IPS DF 6.9 (cell line): ENCODE measurements at places on chromosomes 6 and 20.

- DNase-seq = no peak
Measured at GRCh38 chr20:49856904-49857303, 44.3 kb downstream of the SLC9A8 start.

GRCh38 chr6:163288915-163289314 is 125.6 kb upstream of the QKI start:
- no peak for DNase-seq

- no peak for DNase-seq
Measured at GRCh38 chr6:111552241-111552744, 53.4 kb downstream of the TRAF3IP2 start.

- DNase-seq = no peak
Measured at GRCh38 chr6:18390476-18390875, 3.3 kb downstream of the RNF144B start.

- no peak for DNase-seq
Measured at GRCh38 chr6:18693881-18694280, 306.7 kb downstream of the RNF144B start.

- no peak for DNase-seq
Measured at GRCh38 chr20:5779071-5779900, 29.1 kb downstream of the SHLD1 start.

GRCh38 chr6:93494057-93494456 is 74.7 kb upstream of the EPHA7 start:
- no peak for DNase-seq

DNA sequence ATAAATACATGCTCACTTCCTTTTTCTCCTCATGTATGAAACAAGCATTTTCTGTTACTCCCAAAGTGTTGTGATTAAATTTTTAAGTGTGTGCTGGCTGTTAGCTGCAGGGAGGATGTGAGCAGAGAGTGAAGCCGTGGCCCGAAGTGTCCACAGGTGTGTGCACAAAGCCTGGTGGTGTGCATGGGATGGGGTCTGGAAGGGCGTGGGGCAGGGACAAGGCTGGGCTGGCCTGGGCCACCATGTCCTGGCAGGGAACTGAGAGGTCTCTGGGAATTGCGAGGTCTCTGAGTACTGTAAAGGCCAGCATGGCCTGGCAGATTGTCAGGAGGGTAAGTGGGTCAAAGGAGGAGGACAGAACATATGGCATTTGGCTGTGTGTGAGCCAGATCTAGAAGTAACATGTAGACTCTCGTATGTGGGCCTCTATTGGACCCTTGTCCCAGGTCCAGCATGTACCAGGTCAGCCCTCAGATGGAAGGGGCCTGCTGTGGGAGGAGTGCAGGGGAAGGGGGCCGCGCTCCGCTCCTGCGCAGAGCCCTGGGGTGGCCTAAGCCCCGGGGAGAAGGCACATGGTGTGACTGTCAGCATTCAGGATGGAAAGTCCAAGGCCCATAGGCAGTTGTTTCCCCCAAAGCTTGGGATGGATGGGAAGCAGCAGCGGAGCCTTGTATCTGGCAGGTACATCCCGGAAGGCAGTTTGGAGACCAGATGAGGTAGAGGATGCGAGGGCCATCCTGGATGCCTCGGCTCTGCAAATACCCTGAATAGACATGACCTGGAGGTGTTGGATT is 45.1 kb upstream of the PHACTR3 start:
- DNase-seq = no peak

DNA sequence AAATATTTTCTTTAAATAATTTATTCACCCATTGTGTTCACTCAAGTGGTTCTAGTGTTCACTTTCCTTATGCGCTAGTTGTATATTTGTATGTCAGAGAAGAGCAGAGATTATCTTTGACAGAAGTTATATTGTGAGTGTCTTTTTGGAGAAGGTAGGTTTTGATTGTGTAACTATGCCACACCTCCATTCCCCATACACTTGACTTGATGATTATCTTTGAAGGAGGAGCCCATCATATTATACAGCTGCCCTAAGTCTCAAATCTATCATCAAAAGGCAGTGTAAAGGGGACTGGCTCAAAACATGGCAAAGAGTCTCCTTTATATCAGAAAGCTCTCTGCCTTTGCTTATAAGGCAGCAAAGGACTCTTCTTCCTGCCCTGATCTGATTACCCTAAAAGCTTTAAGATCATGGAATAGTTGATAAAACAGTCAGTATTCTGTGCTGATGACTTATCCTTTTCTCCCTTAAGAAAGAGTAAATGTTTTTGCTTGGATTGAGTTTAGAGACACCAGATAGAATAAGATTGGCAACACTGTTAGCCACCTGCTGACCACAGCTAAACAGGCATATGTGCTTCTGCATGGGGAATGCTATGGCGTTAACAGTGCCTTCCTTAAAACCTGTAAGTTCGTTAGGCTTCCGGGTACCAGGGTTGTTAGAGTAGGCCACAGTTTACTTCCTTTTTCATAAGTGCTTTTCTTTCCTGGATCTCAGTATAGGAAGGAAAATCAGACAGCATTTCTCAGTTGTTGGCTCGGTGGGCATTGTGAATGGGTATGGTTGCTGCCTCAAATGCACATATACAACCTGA is 22.6 kb downstream of the TOP1 start:
- DNase-seq = no peak

- peak; percentile 22 for DNase-seq
Measured at GRCh38 chr6:89299466-89299850, 15.6 kb downstream of the GABRR2 start.
